NCI-H2171 treated with DMSO at 0.1 percent for 48 hours (cell line): ENCODE measurements at places on chromosomes 1 and 21.
A peak's percentile ranks its signal among the peaks of the same experiment; 100 is the strongest.

DNA sequence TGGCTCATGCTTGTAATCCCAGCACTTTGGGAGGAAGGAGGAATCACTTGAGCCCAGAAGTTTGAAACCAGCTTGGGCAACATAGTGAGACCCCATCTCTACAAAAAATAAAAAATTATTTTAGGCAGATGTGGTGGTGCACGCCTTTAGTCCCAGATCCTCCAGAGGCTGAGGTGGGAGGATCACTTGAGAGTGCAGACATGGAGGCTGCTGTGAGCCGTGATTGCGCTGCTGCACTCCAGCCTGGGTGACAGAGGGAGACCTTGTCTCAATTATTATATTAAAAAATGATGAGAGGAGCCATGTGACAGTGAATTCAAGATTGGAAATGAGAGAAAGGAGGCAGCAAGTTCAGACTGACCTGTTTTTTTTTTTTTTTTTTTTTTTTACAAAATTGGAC, 282.3 kb downstream of the ZP4 start:
- DNase-seq: no peak

GRCh38 chr1:88404582-88404981, 279.5 kb upstream of the PKN2 start:
- DNase-seq: no peak

GRCh38 chr1:236351875-236352573, 42.1 kb upstream of the EDARADD start:
- no peak for DNase-seq

GRCh38 chr21:45524756-45525152, 17.5 kb downstream of the SLC19A1 start:
- no peak for DNase-seq

- DNase-seq: peak; percentile 79
These were observed 6.6 kb upstream of the PEX19 start for GRCh38 chr1:160291248-160292220.

GRCh38 chr21:34579411-34579810, 35.5 kb downstream of the RCAN1 start:
- DNase-seq: no peak

DNA sequence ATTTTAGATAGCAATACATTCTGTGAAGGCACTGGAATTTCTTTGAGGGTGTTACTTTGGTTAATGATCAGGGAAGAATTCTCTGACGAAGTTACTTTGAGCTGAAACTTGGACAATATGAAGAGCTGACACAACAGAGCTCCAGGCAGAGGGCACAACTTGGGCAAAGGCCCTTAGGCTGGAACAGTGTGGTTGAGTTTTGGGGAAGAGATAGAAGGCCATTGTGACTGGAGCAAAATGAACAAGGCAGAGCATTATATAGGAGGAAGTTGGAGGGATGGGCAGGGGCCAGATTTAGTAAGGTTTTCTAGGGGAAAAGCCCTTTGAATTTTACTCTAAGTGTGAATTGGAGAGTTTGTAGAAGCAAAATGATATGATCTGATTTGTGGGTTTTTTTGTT, 30.9 kb downstream of the LMO4 start:
- no peak for DNase-seq

GRCh38 chr1:231750818-231751362, 124.3 kb downstream of the DISC1 start:
- no peak for DNase-seq

DNA sequence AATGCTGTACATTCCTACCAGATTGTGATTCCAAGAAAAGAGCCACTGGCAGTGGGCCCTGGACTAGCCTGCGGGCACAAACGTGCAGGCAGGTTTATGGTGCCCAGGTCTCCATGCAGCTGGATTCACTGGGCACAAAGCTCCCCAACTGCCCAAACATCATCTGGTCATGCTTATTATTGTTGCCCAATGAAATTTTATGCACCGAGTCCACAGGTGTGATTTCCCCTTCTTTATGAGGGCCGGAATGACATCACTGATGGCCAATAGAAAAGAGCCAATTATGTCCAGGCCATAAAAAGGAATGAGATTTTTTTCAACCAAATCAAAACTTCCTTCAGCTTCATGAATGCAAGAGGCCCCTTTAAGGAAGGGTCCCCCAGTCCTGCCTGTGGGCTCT, 66.2 kb downstream of the ERI3 start:
- DNase-seq: no peak

GRCh38 chr1:219120624-219121544, 52.8 kb upstream of the LYPLAL1 start:
- DNase-seq: peak; percentile 49

- DNase-seq: no peak
These were observed 16.6 kb downstream of the LDLRAP1 start for GRCh38 chr1:25560001-25560400.

- peak; percentile 16 for DNase-seq
These were observed 4.8 kb upstream of the PCBP3 start for GRCh38 chr21:45638707-45639106.

DNA sequence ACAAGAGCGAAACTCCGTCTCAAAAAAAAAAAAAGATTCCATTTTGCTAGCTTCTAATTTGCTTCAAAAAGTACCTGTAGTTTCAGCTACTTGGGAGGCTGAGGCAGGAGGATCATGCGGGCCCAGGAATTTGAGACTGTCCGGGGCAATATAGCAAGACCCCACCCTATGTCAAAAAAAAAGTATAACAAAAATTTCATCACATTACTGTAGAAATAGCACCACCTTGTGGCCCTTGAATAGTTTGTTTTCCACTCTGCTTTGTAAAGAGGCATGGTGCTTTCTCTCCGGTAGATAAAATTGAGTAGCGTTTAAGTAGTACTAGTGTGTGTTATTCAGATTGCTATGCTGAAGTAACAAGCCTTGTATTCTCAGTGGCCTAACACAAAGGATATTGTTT, 18.2 kb upstream of the MSTO1 start:
- DNase-seq: peak; percentile 75

GRCh38 chr1:1462318-1462966, 9.1 kb upstream of the ATAD3B start:
- DNase-seq: peak; percentile 98

GRCh38 chr21:17784604-17785402, 34.4 kb downstream of the C21orf91 start:
- no peak for DNase-seq

GRCh38 chr1:169509354-169509753, 23.6 kb upstream of the SLC19A2 start:
- no peak for DNase-seq

DNA sequence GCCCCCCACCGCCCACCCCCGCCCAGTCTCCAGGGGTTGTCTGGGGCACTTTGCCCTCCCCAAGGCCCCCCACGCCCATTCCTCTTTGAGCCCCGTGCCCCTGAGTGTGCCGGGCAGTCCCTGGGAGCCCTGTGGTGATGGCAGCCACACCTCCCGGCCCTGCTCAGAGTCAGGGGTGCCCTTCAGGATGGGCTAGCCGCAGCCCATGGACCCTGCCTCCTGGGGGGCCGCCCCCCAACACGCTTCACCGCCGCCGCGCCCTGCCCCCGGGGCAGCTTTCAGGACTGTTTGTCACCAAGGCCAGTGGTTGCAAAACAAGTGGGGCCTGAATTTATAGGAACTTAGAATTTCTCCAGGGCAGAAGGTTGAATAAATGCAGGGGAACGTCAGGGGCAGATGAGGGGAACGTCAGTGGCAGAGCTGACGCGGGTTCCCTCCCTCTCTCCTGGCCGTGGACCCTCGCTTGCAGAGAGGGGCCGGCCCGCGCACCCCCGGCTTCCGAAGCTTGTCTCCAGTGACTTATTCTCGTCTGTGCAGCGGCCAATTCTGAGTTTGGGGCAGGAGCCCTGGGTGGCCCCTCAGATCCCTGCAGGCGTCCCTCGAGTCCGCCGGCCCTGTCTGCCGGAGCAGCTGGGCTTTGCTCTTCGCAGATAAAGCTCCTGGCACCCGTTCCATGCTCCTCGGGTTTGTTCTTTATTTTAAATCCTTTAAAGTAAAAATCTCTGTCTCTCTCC, 41.2 kb upstream of the ADARB1 start:
- no peak for DNase-seq

- DNase-seq: peak; percentile 74
These were observed 135.9 kb downstream of the TM2D1 start for GRCh38 chr1:61588736-61589672.

DNA sequence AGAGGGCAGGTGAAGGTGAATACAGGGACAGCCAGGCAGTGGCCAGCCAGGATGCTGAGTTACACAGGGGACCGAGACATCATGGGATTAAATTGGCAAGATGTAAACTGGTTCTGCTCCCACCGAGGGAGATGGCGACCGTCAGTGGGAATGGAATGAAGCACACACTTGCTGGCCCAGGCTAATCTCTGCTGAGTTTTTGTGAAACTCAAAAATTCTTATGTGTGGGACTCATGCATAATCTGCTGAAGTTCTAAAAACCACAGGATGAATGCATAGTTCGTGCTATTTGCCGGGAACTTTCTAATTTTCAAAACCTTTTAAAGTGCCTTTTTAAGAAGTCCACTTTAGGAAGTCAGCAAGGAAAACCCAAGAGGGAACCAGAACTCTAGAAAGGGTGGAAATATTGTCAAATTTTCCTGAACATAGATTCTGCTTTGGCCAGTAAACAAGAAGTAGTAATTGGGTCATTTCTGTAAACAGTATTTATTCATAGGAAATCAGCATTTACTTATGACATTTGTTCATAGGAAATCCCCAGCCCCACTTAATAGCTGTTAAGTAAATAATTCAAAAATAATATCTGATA, 85.4 kb upstream of the ROR1 start:
- no peak for DNase-seq

- DNase-seq: peak; percentile 46
These were observed 1.4 kb downstream of the RCAN3 start for GRCh38 chr1:24503870-24504523.

DNA sequence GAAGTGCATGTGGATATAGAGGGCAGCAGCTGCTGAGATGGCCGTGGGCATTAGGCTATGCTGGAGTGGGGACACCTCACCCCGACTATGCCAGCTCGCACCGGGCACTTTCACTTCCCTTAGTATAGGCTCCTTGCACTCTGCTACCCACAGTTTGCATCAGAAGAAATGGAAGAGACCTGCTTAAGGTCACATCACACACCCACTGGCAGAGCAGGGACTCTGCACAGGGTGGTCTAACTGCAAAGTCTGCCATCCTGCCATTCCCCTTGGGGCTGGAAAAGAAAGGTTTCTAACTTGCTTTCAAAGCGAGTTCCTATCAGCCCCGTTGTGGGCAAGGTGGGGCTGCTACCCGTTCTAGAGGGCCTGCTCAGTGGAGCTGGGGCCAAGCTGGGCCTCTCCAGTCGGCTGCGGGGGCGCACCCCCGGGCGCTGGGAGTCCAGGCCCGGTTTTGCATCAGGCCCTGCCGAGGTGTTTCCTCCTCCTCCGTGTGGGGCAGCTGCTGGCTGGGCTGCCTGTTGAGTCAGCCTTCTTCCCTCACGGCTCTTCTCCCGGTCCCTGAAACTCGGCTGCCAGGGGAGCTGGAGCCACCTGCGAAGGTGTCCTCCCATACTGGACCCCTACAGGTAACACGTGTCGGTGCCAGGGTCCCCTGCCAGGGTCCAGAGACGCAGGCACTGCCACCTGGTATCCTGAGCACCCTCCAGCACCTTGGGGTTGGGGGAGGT, at the start of gene SYTL1:
SYTL1 (plus strand) TSS at position 498 of the 728 bp plus-strand sequence. CDS start 3,313 bp downstream, outside the sequence.
- peak; percentile 78 for DNase-seq

DNA sequence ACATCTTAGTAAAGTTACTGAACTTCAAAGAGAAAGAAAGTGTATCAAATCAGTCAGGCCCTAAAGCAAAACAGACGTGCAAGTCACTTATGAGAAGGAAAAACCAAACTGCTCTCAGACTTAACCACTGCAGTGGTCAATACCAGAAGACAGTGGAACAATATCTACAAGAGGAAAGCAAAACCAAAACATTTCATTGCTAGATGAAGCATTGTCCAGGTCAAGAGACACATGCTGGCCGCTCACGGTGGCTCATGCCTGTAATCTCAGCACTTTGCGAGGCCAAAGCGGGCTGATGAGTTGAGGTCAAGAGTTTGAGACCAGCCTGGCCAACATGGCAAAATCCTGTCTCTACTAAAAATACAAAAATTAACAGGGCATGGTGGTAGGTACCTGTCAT, 82.0 kb upstream of the MROH9 start:
- DNase-seq: no peak

DNA sequence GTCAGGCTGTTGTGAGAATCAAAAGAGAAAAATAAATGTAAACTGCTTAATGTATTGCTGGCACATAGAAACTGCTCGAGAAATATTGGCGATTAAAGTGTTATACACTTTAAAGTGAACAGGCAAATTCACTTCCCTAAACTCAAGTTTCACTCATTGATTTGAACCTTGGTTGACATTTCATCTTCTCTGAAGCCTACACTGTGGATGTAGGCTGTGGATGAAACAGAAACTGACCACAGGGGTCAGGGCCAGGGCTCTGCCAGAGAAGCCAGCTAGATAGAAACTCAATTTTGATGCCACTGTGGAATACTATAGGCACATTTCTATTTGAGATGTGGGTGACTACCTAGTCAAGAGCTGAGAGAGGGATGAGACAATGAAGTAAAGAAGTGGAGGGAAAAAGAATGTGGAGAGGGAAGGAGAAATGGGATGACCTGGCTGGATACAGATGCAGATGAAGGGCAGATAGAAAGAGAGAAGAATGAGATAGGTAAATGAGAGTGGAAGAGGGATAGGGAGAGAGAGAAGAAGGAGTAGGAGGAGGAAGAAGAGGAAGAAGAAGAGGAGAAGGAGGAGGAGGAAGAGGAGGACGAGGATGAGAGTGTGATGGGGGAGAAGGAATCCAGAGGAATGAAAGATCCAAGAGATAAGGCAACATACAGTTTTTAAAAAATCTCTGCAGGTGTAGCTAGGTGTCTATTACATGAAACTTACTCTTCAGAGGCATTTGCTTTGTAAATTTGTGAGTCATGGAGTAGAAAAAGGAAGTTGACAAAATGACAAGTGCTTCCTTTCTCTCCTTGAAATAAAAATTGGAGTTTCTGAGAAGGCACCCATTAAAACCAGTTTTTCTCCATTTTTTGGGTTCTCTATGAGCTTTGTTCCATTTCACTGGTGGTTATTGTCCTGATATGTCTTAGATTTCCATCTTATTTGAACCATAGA, 17.4 kb upstream of the CD1D start:
- DNase-seq: no peak

DNA sequence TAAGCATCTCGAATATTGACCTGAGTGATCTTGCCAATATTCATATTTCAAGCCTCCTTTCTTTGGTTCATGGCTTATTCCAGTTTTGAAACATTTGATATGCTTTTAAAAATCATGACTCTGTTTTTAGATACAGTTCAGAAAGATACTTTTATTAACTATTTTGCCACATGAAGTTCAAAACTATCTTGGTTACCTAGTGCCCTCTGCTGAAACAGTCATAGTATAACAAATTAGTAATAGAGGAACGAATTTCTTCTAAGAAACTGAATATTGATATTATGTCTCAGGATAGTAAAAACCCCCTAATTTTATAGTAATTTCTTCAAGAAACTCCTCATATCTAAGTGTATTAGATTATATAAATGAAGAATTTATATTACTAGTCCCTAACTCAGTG, 52.6 kb upstream of the RC3H1 start:
- DNase-seq: peak; percentile 23

DNA sequence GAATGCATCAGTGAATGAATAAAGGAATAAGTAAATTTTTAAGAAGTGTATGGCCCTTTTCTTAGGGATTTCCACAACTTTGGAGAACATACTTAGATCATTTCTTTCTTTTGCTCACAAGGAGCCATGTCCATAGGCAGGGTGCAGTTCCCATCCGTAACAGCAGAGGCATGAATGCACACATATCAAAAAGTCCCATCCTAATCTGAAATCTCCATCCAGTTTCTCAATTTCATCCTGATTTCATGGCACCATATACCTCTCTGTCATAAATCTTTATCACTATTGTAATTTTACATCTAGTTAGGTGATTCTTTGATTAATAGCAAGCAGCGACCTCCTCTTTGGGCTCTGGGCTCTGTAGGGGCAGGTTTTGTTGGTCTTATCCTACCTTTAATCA, 359.2 kb downstream of the RRAGC start:
- DNase-seq: no peak

GRCh38 chr1:153651771-153652170, 6.7 kb upstream of the SNAPIN start:
- no peak for DNase-seq
